Islet precursor cell (in vitro differentiated cells): ENCODE measurements at places on chromosomes 7 and 10.

- no peak for DNase-seq
These were observed 691.0 kb upstream of the LRRTM3 start for GRCh38 chr10:66234872-66235271.

- DNase-seq: peak; percentile 20
These were observed 14.6 kb downstream of the TRPV5 start for GRCh38 chr7:142918901-142919300.

GRCh38 chr10:74474022-74474713 lies 323.1 kb downstream of the ADK start:
- no peak for DNase-seq

GRCh38 chr7:79810916-79811315 lies 323.7 kb upstream of the GNAI1 start:
- no peak for DNase-seq

GRCh38 chr7:6403907-6404306 lies 43.8 kb downstream of the DAGLB start:
- DNase-seq: no peak

DNA sequence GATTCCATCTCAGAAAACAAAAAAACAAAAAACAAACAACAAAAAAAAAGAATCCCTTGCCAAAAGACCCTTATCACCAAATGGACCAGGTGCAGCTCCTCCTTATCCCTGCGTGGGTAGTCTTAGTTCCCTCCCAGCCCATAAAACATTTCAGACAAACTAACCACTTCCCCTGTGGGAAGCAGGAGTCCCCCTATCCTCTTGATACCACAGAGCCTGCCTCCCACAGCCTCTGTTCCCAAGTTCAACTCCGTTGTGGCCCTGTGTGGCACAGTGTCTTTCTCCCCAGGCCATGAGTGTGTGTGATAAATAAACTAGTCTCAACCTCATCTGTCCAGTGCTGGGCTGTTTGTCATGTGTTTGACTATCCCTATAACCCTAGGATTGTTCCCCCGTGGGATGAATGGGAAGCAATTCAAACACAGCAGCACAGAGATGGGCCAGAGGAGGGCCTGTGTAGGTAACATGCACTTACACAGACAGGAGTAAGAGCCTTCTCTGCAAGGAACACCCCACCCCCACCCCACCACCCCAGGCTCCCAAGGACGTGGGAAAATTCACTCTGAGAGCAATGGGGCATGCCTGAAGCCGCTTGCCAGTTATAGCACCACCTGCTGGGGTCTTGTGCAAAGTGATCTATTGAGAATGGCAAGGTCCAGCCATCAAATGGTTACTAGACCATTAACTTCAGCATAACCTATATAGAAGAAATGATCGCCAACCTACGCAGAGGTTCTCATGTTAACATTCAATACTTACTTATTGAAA lies 147.1 kb upstream of the GHITM start:
- DNase-seq: peak; percentile 81

- no peak for DNase-seq
These were observed 46.0 kb downstream of the ASB4 start for GRCh38 chr7:95531605-95532219.

DNA sequence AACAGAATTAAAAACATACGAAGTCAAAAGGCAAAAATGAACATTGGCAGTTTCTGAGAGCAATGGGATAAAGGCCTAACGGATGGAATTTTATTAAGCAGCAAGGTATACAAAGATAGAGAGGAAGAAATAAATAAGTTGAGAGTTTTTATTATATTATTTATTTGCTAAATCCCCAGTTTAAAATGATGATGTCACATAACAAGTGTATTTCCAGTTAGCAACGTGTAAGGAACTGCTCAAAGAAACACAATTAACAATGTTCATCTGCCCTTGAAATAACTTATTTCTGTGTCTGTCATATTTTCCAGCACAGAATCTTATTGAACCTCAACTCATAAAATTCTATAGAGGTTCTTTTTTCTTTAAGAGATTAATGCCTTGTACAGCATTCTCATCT lies 108.6 kb upstream of the TMEM106B start:
- no peak for DNase-seq

- no peak for DNase-seq
These were observed 47.4 kb downstream of the SGMS1 start for GRCh38 chr10:50576245-50576815.

DNA sequence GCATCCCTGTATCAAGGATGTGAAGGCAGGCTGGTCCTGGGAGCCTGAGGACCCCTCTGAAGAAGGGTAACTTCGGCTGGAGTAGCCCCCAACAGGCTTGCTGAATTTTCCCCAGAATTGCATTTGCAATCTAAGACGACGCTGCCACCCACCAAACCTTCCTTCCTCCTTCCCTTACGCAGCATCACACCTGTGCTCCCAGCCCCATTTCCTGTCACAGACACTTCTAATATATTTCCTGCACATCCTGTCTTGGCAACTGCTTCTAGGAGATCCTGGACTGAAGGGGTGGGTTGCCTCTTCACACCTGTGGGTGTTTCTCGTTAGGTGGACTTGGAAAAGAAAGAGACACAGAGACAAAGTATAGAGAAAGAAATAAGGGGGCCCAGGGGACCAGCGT lies 9.4 kb upstream of the PGAM1 start:
- DNase-seq: no peak

GRCh38 chr10:22010973-22011408 lies 7.5 kb upstream of the DNAJC1 start:
- no peak for DNase-seq

- peak; percentile 26 for DNase-seq
These were observed 57.2 kb upstream of the OPALIN start for GRCh38 chr10:96415891-96416554.

- DNase-seq: peak; percentile 89
These were observed 2.0 kb downstream of the FLNC start for GRCh38 chr7:128831994-128832879.
